Stimulated activated CD8-positive, alpha-beta memory T cell treated with anti-CD3 and anti-CD28 coated beads, Interleukin-15, amount 100 ng/mL, for 1 hour (primary cell): ENCODE measurements at places on chromosomes 5 and 9.

DNA sequence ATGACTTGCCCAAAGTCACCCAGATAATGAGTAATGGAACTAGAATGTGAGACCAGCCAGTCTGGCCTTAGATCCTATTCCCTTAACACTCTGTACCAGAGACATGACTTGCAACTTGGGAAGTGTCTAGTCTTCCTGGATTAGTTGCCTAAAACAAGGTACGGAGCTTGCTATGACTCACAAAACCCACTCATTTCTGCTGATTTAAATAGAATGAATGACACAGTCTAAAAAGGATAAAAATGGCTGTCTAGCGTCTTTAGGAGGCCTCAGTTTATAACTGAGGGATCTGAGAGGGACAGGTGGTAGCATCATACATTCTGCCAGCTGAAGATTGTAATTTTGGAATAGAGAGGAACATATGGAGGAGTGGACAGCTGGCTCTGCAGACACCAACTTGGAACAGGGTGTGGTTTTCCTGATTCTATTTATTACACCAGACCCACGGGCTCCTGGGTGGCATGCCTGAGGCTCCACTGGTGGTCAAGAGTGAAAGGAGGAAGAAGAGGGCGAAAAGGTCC, 62.7 kb downstream of the ABLIM3 start:
- DNase-seq = no peak

DNA sequence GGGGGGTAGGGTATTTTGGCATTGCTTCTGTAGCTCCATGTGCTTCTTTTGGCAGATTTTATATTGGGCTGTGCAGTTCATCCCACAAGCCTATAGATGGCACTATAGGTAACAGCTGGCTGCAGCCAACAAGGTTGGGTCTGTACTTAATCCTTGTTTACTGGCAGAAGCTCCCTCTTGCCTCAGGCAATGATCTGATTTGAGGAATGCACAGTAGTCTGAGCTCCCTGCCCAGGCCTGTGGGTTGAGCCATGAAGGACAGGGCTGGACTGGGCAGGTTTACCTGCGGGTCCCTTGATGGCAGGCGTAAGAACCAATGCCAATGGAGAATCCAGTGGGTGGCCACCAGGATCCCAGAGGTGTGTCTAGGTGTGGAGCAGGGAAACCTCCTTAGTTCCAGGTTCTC, 11.7 kb upstream of the OR1J2 start:
- DNase-seq = no peak

GRCh38 chr9:103985077-103985476, 109.0 kb upstream of the SMC2 start:
- no peak for DNase-seq

DNA sequence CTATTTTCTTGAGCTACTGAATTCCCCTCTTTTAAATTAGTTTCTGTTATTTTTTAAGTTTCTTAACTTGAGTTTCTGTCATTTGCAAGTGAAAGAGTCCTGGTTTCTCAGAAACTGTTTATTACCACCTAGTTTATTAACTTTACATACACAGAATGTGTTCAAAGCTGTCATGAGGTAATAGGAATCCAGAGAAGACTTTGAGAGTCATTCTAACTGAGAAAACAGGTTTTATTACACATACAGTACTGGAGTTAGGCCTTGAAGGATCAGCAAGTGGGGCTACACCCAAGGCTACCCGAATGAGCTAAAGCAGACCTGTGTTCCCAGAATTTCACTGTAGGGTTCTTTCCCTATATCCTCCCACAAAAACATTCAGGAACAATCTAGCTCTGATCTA, 33.1 kb downstream of the FAM114A2 start:
- no peak for DNase-seq

- DNase-seq = no peak
Measured at GRCh38 chr9:22229069-22229468, 217.6 kb upstream of the DMRTA1 start.

- DNase-seq = no peak
Measured at GRCh38 chr5:135491552-135492318, 39.6 kb upstream of the TIFAB start.

- no peak for DNase-seq
Measured at GRCh38 chr5:176629853-176630680, at the start of the genes EIF4E1B and SNCB. Gene EIF4E1B (plus strand): TSS chr5:176630675. CDS start chr5:176642788, 12,113 bp downstream. Gene SNCB (minus strand): TSS chr5:176630534. CDS start chr5:176629654, 880 bp downstream.
